ENCODE measurements at places on chromosomes 2 and 18. TPM values are rescaled to one million over a fixed set of nuclear protein-coding genes. Genes with fewer than 3 reads are reported as not detected.

The TACR1 gene
- total RNA-seq = under 0.01 TPM

The LYG1 gene
- total RNA-seq = not detected

The SLC16A14 gene
- 3.8 TPM for total RNA-seq

The CLHC1 gene
- total RNA-seq = 3.8 TPM

- DNase-seq = no peak
These were observed 75.9 kb downstream of the INHBB start for GRCh38 chr2:120421830-120422175.

DNA sequence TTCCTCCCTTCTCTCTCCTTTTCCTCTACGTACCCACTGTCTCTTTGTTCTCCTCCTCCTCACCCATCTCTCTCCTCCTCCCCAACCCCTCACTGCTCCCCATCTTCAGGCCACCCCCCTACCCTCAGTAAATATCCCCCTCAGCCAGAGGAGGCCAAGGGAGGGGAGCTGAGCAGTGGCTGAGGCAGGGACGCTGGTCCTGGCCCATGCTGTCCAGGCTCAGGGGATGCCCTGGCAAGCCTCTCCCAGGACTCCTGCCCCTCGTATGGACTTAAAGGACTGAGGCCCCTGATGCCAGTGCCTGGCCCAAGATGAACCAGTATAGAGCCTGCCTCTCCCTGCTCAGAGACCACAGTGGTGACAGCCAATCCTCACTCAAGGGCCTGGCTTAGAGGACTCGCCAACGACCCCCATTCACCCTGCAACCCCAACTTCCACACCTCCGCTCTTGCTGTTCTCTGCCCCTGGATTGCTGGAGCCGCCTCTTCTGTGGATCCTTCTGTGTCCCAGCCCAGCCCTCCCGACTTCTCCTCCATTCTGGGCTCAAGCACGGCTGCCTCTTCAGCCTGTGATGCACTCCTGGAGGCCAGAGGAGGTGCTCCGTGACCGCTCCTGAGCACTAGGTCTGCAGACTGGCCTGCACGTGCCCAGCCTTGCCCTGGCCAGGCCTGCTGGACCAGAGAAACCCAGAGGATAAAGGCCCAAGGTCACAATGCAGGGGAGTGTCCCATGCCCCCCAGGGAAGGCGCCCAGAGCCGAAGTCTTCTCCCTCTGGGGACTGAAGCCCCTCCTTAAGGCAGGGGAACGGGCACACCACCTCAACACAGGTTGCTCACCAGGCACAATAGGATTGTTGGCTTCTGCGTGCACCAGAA, 9.5 kb upstream of the DUSP2 start:
- DNase-seq = no peak

The IWS1 gene
- 12.1 TPM for total RNA-seq

DNA sequence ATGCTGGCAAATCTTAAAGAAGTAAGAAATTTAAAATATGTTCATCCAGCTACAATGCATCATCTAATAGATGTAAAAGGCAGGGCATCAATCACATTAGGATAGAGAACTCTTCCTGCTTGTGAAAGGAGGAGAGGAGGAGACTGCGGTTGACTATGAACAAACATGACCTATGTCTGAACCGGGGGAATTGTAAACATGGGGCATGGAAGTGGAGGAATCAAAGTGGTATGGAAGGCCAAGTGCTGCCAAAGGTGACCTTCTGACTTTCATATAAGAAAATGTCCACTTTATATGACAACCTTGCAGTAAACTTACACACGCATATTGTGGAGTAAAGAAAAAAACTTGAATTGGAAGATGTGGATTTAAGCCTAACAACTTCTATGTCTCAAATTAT, 20.0 kb upstream of the SLC8A1 start:
- DNase-seq = no peak

The FSHR gene
- under 0.01 TPM for total RNA-seq

The WNT6 gene
- total RNA-seq = 0.27 TPM

The CAB39 gene
- total RNA-seq = 31.0 TPM

DNA sequence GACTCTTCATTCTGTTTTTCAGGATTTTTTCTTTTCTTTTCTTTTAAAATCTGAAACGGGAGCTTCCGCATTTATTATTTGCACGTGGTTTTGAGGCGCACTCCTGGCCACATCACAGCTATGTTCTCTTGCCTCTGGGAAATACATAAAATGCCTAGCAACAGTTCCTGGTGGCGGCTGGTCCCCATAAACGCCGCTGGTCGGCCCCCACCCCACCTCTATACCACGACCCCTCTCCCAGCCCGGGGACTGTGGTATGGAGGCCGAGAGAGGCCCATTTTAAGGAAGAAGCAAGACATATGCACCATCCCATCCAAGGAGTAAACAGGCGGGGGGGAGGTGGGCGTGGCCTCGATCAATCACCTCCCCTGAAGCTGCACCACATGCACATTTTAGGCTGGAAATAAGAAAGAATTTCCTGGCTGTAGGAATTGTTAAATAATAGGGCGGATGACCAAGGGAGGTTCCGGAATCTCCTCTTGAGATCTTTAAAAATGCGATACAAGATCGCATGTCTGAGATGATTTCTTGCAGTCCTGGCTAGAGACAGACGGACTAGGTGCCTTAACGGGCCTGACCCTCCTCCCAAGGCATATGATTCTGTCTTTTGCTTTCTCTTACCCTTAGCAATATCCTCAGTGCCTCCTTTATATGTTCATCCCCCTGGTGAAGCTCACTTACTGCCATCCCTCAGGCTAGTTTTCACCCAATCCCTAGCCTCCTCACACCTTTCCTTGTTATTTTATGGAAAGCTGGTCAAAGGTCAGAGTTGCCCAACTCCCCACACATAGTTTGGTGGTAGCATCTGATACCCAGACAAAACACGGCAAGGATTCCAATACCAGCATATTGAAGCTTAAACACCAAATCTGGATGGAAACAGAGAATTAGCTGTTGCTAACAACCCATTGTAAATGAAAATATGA, 82.4 kb downstream of the BCL2 start:
- DNase-seq = no peak

The MPP4 gene
- under 0.01 TPM for total RNA-seq

DNA sequence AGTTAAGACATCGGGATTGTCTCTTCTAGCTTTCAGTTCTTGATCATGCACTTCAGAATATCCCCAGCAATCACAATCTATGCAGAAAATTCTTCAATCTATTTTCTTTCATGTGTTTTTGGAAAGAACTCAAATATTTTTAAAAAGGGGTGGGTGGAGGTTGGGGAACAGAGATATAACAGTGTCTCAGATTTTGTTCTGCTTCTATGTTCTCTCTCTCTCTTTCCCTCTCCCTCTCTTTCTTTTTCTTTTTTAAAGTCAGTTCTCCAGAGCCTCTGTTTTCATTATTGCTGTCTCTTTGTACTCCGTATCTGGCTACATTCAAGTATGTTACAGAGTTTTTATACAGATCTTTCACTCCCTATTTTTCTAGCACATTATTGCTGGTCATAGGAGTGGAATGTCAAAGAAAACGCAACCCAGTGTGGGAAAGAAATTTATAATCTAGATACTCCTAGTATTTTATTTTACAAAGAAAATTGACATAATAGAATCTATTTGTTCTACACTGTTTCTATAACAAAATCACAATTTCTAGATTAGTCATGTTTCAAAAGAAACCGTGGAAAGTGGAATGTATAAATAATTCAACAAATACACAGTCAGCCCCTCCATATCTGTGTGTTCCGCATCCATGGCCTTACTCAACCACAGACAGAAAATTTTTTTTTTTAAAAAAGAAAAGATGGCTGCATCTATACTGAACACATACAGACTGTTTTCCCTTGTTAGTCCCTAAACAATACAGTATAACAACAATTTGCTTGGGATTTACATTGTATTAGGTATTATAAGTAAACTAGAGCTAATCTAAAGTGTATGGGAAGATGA, 11.2 kb upstream of the NEMP2 start:
- no peak for DNase-seq

DNA sequence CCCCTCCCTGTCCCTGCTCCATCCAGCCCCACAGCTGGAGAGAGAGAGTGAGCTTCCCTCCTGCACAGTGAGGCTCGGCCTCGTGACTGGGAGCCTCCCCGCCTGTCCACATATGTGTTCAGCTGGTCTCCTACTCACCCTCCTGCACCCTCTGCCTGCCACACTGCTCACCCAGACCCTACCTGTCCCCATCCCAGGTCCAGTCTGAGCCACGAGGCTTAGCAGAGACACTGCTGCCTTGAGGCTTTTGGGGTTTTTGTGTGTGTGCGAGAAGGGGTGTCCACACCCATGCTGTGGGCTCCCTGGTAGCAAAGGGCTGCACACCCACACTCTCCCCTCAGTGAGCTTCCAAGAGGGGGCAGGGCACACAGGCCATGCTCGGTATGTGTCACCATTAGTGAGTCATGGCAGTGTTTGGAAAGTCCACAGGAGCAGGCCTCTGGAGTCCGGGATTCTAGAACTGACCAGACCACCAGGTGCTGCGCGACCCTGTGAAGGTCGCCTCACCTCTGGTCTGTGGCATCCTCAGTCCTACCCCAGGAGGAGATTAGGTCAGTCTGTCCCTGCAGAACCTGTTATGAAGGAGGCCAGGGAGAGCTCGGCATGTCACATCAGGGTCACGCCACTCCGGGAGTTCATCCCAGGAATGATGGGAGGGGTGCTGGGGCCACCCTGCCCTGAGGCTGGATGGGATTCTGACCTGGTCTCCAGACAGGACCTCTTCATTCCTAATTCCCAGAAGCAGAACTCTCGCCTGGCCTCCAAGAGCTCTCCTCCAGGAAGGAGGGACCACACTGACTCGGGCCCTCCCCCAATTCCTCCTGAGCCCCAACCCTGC, 39.9 kb upstream of the SMAD7 start:
- no peak for DNase-seq

DNA sequence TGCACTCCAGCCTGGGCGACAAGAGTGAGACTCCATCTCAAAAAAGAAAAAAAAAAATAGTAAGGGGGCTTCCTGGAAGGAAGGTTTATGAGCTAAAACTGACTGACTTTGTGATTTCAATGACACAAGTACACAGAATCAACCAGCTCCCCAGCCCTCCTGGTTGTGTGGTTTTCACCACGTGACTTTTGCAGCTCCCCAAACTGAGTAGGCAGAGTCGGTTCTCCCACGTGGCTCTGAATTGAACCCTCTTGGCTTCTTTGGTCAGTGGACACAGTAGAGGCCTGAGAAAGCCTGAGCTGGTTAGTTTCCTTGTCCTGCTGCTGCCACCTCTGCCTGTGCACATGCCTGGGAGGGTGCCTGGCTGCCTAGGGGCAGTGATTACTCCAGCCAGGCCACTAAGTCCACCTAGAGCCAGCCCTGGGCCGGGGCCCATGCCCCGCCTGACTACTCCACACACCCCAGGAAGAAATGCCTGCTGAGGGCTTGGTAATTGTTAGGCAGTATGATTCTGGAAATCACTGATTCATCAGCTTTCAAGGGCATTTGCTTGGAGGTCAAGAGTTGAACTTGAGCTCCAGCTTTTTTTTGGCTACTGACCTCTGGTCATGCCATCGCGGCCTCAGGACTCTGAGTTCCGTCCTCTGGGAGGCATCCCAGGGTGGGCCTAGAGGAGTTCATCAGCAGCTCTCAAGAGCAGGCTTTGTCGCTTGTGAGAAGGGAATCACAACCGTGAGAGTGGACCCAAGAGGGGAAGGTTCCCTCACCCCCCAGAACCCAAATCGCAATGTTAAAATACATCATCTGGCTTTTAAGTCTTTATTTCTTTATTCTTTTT, 431.9 kb upstream of the HS6ST1 start:
- DNase-seq = no peak

- DNase-seq = no peak
These were observed 882.1 kb upstream of the PIK3C3 start for GRCh38 chr18:41072946-41073345.

The CFAP65 gene
- total RNA-seq = not detected

GRCh38 chr2:169803480-169803879, 4.8 kb downstream of the SSB start:
- no peak for DNase-seq

GRCh38 chr2:60495041-60495625, 58.3 kb downstream of the BCL11A start:
- DNase-seq = no peak

The IL36B gene
- not detected for total RNA-seq

The G6PC2 gene
- under 0.01 TPM for total RNA-seq

DNA sequence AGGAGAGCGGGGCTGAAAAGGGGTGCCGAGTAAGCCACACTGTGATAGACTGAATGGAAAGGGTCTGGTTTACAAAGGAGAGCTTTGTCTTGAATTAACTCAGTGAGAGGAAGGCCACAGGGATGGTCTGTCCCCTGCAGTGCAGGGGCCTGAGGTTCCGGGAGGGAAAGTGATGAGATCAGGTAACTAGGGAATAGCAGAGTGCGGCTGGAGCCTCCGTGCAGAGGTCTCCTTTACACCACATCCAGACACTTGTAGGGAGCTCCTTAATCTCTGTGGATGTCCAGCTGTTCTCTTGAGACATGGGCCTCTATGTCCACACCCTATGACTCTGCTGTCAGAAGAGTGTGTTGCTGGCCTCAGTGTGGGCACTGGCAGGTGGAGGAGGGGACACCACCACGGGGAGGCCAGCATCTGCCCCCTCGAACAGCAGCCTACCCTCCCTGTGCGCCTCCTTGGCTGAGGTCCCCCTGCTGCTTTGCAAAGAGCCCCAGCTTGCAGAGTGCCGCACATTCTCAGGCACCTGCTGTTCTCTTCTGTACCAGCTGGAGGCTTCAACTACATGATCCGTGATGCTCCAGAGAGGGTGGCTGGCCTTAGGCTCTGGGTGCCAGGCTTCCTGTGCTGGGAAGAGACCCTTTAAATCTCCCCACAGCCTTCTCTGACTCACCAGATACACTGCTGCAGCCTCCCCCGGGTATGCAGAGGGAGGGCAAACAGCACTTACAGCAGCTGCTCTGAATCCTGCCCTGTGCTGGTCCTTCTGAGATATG, 25.9 kb downstream of the ENOSF1 start:
- no peak for DNase-seq

DNA sequence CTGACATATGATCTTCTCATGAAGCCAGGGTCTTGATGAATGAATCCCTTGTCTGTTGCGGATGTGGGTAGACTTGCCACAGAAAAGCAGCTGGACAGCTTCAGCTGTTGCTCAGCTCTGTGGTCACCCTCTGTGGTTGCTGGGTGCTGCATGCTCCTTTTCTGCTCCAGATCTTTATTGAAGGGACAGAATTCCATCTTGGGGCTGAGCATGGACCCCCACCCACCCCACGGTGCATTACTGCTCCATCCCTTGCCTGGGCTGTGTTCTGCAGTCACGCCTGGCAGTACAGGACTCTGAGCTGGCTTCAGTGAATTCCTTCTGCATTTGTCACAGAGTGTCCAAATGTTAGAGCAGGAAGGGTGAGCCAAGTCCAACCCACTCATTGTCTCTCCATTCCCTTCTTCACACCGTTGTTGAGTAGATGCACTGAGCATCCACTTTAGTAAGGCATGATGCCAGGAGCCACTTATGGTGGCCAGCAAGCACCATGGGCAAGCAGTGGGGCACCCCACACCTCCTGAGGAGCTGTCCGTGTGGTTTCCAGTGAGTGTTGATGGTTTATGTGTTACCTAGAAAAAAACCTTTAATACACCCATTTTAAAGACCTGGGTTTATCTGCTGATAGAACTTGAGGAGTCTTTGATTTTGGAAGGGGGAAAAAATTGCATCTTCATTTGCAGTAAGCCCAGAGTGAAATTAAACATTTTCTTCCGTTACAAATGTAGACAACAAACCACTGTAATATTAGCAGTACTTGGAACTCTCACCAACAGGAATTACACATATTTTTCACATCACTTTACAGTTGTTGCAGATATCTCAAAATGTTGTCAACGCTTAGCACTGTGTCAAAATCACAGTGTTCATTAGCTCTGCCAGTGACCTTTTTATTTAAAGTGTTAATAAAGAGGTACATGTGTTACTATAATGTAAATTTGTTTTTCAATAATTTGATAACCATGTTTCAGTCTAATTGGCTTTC, 14.7 kb upstream of the ITGB6 start:
- DNase-seq = no peak

The SMPD4 gene
- 31.0 TPM for total RNA-seq
